ENCODE measurements at places on chromosomes 2 and 18. TPM values are rescaled to one million over a fixed set of nuclear protein-coding genes. Genes with fewer than 3 reads are reported as not detected.

GRCh38 chr2:29780906-29781305, 140.5 kb downstream of the ALK start:
- no peak for DNase-seq

ATP6V1B1 gene
- not detected for total RNA-seq

GRCh38 chr2:70549064-70549710, 4.4 kb downstream of the TGFA start:
- DNase-seq, result no peak

- DNase-seq, result no peak
Measured at GRCh38 chr2:74008761-74009395, 24.2 kb downstream of the TET3 start.

B4GALT6 gene
- 2.7 TPM for total RNA-seq

RGPD3 gene
- 0.38 TPM for total RNA-seq

GRCh38 chr2:43331422-43331821, 105.0 kb upstream of the ZFP36L2 start:
- no peak for DNase-seq

SLC4A5 gene
- total RNA-seq, result 2.0 TPM

SLC23A3 gene
- total RNA-seq, result 1.0 TPM

- DNase-seq, result no peak
Measured at GRCh38 chr2:44543773-44544725, 182.3 kb downstream of the CAMKMT start.

ANKRD30B gene
- total RNA-seq, result not detected

GRCh38 chr2:61833971-61834370, 19.9 kb downstream of the FAM161A start:
- no peak for DNase-seq

TUBB8B gene
- not detected for total RNA-seq

DNA sequence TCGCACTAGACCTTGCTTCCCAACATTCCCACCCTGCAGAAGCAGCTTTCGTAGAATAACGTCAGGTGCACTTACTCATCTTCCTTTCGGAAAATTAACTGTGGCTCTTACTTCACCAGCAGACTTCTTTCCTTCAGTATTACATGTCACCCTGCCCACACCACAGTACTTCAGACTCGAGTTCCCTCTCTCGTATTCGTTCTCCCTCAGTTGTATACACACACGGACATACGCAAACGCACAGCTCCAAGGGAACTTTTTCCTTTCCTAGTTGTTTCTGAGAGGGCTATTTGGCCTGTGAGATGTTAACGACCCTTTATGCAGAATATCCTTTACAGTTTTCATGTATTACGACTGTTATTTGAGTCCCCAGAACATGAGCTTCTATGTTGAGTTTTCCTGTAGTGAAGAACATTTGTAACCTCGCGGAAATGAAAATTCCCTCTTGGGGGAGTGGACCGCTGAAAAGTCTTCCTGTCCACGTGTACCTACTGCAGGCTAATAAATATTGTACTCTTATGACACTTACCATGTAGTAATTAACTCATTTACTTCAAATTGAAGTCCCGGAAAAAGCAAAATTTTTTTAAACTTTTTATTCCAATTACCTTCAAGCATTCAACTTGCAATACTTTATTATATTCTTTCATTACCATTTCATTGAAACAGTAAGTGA, 908 bp downstream of the ERLEC1 start:
- DNase-seq, result no peak

- DNase-seq, result no peak
Measured at GRCh38 chr2:143560724-143561123, 431.5 kb downstream of the ARHGAP15 start.

DNA sequence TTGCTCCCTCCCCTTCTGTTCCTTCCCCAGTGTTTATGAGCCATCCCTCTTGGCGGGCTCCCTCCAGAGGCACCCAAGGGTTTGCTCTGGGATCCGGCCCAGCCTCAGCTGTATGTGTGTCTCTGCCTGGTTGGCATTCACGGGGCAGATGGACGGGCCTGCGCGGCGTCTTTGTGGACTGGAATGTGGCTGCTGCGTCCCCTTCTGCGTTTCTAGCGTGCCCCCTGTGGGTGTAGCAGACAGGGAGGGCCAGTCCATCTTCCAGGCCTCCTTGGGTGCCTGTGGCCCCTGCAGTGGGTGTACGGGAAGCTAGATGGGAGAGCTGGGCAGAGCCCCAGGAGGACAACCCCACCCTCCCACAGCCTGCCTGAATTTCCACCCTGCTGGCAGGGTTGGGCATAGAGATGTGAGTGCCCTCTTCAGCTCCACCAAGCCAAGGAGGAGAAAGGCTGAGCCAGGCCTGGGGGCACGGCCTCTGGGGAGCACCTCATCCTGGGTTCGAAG, 15.7 kb downstream of the GPC1 start:
- DNase-seq, result no peak

GRCh38 chr18:32770666-32771168, 2.1 kb downstream of the KLHL14 start:
- no peak for DNase-seq

- DNase-seq, result no peak
Measured at GRCh38 chr2:134087371-134087921, 166.4 kb upstream of the MGAT5 start.

TGFA gene
- not detected for total RNA-seq

TDRD15 gene
- not detected for total RNA-seq

DNA sequence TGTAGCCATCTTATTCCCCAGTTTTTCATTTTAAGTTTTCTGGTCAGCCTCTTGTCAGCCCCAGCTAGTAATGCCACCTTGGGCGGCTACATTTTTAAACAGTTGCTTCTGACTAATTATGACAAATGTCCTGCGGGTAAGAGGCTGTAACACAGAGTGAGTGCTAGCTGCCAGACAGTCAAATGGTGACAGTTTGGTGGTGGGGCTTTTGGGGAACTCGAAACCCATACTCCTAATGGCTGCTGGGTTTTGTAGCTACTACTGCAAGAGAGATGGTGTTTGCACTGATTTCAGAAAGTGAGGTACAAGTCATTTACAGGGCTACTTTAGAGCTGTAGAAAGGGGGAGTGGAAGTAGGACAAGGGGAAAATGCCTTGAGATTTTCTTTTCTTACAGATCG, 48.2 kb downstream of the ZCCHC2 start:
- no peak for DNase-seq

DNA sequence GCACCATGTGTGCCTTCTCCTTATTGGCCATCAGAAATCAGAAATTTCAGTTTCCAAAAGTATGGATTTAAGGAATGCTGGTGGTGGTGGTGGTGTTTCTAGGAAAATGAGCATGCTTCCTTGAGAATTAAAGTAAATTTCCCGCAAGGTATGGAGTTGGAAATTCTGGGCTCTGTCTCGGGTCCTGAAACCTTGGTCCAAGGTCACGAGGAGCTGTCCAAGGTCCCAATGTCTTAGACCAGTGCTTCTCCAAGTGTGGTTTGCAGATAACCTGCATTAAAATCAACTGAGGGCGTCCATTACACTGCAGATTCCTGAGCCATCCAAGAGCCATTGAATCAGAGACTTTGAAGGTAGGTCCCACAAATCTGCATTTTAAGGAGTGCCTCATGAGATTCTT, 210.9 kb upstream of the PKDCC start:
- no peak for DNase-seq

- DNase-seq, result no peak
Measured at GRCh38 chr2:25280051-25280687, 61.6 kb downstream of the DNMT3A start.

DNA sequence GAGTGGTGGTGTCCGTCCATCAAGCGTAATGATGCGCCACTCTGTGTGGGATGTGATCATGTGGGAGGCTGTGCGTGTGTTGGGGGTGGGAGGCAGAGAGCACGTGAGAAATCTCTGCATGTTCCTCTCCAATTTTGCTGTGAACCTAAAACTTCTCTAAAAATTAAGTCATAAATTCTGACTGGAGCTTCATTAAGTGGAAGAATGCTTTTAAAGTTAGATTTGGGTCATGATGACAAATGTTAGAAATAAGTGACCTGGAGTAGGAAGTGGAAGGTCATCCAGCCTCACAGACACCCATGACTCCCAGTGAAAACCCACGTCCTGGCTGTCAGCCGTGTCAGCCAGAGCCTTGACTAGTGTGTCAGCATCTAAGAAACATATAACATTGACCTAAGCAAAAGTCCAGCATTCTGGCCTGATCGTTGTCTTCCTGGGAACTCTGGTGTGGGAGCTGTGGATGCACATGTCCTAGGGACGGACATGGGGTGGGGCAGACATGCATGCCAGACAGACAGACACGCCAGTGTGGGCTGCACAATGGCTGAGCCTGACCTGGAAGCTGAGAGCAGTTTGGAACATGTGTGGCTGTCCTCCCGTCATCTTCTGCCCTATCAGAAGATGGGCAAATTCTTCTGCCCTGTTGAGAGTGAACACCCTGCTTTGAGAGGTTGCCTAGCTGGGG, 245.6 kb downstream of the FAM210A start:
- DNase-seq, result no peak

L3MBTL4 gene
- total RNA-seq, result 7.6 TPM

- DNase-seq, result no peak
Measured at GRCh38 chr2:111710613-111711012, 173.4 kb downstream of the ANAPC1 start.

- DNase-seq, result no peak
Measured at GRCh38 chr2:69789772-69790600, 39.5 kb upstream of the GMCL1 start.

- no peak for DNase-seq
Measured at GRCh38 chr2:134195341-134195740, 58.5 kb upstream of the MGAT5 start.

CGREF1 gene
- total RNA-seq, result 0.54 TPM

KYNU gene
- total RNA-seq, result 23.4 TPM

DNA sequence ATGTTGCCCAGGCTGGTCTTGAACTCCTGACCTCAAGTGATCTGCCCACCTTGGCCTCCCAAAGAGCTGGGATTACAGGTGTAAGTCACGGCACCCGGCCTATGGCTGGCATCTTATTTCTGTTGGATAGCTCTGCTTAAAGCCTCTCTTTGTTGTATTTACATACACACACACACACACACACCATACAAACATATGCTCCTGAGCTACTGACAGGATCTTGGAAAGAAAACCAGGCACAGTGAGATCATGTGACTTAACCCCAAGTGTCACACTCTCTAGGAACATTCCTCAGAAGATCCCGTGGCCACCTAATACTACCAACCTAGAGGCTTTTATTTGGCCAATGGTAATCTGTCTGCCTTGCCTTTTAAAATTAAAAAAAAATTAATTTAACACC, 85.1 kb upstream of the HAAO start:
- no peak for DNase-seq

- DNase-seq, result no peak
Measured at GRCh38 chr2:9756692-9757250, 86.5 kb upstream of the TAF1B start.

DNA sequence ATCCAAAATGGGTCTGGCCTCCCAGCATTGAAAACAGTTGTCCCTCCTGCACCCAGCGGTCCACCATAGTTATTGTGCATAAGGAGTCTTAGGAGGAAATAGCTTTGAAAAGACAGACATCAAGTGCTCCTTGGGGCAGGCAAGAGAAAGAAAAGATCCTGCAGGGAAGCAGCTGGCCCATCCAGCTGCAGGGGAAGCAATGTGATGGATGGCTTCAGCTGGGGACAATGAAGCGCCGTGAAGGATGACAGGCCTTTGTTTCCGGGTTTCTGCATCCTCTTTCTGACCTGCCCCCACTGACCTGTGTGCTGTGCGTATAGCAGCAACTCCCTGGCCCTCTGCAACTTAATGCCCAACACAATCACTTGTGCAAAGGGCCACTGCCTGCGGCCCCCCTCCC, 142.9 kb upstream of the NCKAP5 start:
- no peak for DNase-seq

- no peak for DNase-seq
Measured at GRCh38 chr2:172155752-172156151, 53.1 kb upstream of the DLX2 start.

RNF125 gene
- total RNA-seq, result 37.1 TPM

- no peak for DNase-seq
Measured at GRCh38 chr2:222452422-222452950, 28.1 kb downstream of the SGPP2 start.

- DNase-seq, result no peak
Measured at GRCh38 chr2:129766374-129766993, 213.0 kb upstream of the RAB6C start.

DNA sequence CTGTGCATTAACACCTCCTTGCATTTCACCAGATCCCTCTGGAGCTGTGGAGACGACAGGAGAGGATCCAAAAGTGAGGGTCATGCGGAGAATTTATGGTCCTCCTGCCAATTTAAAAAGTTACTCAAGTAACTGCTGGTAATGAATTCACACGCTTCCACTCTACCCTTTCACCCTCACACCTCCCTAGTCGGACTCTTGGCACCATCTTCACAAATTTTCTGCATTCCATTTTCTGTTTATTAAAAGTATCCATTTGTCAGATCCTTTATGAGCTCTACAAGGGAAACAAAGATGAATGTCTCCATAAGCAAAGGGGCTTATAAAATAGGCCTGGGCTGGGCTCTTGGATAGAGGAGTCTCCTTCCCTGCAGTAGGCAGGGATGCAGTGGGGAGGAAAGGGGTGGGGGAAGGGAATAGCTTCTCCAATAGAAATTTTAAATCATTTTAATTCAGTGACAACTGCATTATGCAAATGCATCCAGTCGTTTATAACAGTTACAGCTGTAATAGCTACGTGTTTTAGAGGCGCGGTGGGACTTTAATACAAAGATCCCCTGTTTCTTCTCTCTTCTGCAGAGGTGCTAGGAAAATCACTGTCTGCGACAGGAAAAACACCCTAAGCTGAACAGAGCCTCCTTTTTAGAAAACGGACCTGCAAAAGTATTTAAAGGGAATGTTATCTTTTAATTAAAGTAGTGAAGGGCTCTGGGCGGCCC, 132.2 kb downstream of the EPHA4 start:
- DNase-seq, result no peak

GRCh38 chr18:70261141-70261788, 27.6 kb upstream of the SOCS6 start:
- no peak for DNase-seq

- DNase-seq, result no peak
Measured at GRCh38 chr2:119574108-119574815, 30.0 kb downstream of the CFAP221 start.
